ENCODE measurements at places on chromosomes 7 and 10. TPM values are rescaled to one million over a fixed set of nuclear protein-coding genes. Genes with fewer than 3 reads are reported as not detected.

GRCh38 chr7:43076189-43076605 lies 36.2 kb upstream of the HECW1 start:
- no peak for DNase-seq

- DNase-seq = no peak
Measured at GRCh38 chr10:74521526-74521925, 304.9 kb upstream of the KAT6B start.

- no peak for DNase-seq
Measured at GRCh38 chr10:47022311-47023131, 111.3 kb downstream of the PTPN20 start.

- peak; percentile 12 for DNase-seq
Measured at GRCh38 chr7:49324707-49325106, 400.4 kb downstream of the CDC14C start.

DNA sequence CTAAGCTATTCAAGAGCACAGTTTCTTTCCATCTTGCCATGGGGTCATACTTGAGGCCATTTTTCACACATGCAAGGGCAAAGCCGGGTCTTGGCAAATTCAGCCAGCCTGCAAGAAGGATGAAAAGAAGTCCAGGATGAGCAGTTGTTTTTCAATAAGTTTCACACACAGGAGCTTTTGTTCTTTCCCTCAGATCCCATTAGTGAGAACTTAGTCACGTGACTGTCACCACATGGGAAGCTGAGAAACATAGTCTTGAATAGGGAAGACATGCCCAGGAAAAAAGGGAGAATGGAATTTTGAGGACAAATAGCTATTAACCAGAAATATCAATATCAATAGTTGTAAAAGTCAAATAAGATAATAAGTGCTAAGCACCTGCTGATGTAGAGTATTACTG lies 137.7 kb downstream of the AHR start:
- no peak for DNase-seq

GRCh38 chr10:69619626-69620025 lies 10.4 kb upstream of the FAM241B start:
- DNase-seq = no peak

GRCh38 chr7:121595758-121596696 lies 199.9 kb upstream of the FAM3C start:
- DNase-seq = peak; percentile 6

GRCh38 chr10:110502851-110503301 lies 5.2 kb downstream of the DUSP5 start:
- peak; percentile 86 for DNase-seq

DNA sequence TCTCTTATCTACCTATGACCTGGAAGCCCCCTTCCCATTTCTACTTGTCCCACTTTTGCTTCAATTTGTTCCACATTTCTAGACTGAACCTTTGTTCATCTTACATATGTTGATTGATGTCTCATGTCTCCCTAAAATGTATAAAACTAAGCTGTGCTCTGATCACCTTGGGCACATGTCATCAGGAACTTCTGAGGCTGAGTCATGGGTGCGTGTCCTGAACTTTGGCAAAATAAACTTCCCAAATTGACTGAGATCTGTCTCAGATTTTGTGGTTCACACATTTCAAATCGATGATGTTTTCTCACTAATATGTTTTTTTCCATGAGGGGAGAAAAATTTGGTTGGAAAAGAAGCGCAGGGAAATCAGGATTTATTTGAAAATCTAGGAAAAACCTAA lies 406.2 kb upstream of the LRRTM3 start:
- no peak for DNase-seq

GRCh38 chr7:45075355-45075644 lies 13.5 kb downstream of the NACAD start:
- DNase-seq = no peak

DNA sequence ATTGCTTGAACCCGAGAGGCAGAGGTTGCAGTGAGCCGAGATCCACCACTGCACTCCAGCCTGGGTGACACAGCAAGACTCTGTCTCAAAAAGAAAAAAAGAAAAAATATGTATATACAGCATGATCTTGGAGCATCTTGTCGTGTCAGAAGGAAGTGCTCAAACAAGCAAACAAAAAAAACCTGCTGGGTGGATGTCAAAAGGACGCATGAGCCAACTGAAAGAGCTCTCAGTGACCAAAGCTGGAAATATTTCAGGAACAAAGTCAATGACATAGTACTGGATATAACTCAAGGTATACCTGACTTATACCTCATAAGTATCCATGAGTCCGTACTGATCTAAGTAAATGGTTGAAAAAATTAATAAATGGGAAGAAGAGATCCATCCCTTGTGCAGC lies 94.6 kb upstream of the ANLN start:
- DNase-seq = no peak

DNA sequence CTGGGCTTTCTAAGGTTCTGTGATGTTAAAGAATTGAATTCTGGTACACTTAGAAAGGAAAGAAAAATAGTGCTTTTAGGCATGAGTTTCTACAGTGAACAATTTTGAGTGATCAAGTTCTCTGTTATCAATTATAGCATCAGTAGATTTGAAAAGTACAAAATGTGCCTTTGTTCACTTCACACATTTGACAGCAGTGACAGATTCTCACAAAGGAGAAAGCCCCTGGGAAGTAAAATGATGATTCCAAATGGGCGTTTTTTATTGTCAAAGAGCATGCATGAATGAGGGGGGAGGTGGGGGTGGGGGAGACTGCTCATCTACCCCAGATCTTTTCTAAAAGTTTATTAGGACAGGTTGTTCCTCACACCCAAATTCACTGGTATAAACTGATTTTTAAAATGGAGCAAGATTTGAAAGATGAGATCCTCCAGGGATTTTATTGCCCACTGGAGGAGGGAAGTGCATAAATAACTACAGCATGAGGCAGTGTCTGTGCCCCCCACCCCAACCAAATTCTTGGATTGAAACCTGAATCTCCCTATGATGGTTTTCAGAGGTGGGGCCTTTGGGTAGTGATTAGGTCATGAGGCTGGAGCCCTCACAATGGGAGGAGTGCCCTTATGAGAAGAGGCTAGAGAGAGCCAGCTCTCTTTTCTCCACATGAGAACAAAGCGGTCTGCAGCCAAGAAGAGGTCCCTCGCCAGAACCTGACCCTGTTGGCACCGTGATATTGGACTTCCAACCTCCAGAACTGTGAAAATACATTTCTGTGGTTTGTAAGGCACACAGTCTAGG lies 79.5 kb downstream of the AOAH start:
- no peak for DNase-seq

- peak; percentile 12 for DNase-seq
Measured at GRCh38 chr7:151310578-151310977, 31.0 kb upstream of the NUB1 start.

GRCh38 chr10:37728830-37729229 lies 128.6 kb downstream of the ZNF248 start:
- DNase-seq = no peak

- no peak for DNase-seq
Measured at GRCh38 chr7:38127216-38128207, 50.5 kb upstream of the STARD3NL start.

DNA sequence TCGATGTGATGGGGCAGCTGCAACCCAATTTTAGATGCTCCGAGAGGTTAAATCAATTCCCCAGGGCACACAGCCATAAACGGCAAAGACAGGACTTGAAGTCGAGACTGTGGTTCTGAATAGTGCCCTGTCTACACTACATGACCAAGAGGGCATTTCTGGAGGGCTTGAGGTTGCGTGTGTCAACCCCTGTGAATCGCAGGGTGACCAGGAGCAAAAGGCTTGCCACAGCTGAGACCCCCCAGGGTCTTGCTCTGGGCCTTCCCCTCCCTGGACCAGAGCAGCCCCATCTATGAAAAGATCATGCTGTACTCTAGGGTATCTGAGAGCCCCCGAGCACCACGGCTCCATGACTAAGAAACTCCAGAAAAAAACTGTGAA lies 26.8 kb upstream of the RASGEF1A start:
- DNase-seq = no peak

DNA sequence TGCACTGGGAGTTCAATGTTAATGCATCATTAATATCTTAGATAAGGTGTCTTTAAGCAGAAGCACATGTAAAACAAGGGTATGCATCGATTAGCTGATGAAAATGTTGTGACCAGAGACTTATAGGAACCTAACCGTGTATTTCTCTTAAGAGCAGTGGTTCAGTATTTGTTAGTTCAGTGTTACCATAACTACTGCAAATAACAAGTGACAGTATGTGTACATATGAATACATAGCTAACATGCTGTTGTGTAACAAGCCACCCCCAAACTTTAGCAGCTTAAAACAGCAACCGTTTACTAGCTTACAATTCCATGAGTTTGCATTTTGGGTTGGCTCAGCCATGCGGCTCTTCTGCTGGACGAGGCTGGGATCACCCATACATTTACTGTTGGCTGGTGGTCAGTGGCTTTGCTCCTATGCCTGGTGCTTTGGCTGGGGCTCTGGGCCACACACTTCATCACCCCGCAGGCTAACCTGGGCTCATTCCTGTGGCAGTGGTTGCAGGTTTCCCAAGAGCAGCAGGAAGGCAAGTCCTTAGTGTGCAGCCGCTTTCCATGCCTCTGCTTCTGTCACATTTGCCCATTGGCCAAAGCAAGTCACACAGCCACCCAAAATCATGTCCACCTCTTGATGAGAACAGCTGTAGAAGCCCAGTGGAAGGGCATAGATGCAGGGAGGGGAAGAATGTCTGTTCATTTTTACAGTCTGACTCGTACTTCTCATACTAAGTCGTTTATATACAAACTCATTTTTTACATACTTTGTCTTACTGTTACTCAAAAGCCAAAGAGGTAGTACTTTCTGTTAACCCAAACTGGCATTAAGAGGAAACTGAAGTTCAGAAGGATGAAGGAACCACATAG lies 103.3 kb upstream of the GATA3 start:
- DNase-seq = no peak

GRCh38 chr10:80699602-80700039 lies 161.9 kb downstream of the SH2D4B start:
- DNase-seq = peak; percentile 73

DNA sequence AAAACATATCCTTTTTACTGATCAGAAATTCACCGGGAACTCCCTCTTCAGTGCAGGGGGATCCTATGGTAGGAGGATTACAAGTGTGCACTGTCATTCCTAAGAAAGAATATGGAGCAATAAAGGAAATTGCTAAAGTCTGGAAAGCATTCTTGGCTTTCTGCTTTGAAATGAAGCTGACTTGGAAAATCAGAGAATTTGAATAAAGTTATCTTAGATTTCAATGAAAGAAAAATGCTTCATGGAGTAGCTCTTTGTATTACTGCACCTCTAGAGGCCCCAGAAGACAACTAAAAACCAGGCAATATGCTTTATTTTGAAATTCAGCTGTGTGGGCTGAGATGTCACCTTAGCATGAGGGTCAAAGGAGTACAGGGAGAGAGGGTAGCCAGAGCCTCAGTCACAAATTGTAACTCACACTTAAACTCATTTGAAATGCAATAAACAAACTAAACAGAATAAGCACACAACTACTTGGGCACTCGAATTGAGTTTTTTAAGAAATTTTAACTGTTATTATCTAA lies 102.5 kb downstream of the IMMP2L start:
- peak; percentile 75 for DNase-seq

Gene ATG9B
- total RNA-seq = 7.1 TPM

Gene ST7
- 74.2 TPM for total RNA-seq

Gene CYP3A4
- total RNA-seq = not detected

Gene SLC13A1
- total RNA-seq = not detected

Gene FGFBP3
- total RNA-seq = 14.2 TPM

Gene IL15RA
- 0.27 TPM for total RNA-seq

Gene MMD2
- not detected for total RNA-seq

Gene ITPRID1
- total RNA-seq = not detected

Gene KLLN
- total RNA-seq = 1.8 TPM

Gene SMKR1
- total RNA-seq = not detected

Gene GPER1
- total RNA-seq = 5.2 TPM

Gene DRGX
- total RNA-seq = not detected

Data from cardiac muscle cell (in vitro differentiated cells and primary cell).